ENCODE measurements at places on chromosomes 5 and 9.

DNA sequence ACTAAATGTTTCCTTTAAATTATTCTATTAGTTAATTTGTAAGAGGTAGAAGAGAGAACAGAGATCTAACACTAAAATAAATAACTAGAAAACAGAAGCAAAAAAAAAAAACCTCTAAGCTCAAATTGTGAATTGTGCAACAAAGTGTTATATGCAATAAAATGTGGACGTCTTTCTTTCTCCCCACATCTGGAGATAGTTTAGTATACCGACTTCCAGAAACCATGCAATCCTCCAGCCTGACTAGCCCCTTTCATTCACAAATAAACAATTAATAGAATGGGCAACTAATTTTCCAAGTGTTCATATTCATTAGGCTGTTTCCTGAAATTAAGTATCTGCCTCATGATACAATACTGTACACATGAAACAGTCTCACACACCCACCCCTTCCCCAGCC, 258.5 kb downstream of the BNC2 start:
- DNase-seq, result no peak

DNA sequence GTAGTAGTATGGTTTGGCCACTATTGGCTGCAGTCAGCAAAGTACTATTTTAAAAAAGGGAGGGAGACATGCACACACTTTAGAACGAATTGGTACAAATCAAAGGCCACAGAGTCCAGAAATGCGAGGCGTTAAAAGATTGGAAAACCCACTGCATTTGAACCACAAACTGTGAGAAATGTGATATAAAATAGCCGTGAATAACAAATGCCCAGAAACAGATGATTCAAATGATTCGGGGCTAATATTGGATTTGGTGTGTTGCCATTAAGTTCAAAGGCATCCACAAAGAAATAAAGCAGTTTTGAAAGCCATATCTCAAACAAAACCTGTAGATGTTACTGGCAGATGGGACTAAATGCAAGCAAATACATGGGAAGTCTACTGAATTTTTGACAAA, 140.9 kb upstream of the HMHB1 start:
- no peak for DNase-seq

- peak; percentile 69 for DNase-seq
These were observed 42.1 kb downstream of the CXXC5 start for GRCh38 chr5:139690064-139690802.

DNA sequence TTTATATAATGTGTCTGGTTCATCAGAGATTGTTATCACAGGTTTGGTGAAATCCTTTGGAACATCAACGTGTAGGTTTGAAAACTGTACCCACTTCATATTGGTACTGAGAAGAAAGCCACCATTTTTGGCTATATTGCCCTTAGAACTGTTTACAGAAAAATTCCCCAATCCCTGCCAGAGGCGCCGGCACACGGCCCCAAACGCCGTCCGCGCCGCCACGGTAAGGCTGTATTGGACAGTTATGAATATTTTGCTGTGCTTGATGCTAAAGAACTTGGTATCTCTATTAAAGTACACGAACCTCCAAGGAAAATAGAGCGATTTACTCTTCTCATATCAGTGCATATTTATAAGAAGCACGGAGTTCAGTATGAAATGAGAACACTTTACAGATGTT, 35.2 kb downstream of the DCAF10 start:
- DNase-seq, result no peak

DNA sequence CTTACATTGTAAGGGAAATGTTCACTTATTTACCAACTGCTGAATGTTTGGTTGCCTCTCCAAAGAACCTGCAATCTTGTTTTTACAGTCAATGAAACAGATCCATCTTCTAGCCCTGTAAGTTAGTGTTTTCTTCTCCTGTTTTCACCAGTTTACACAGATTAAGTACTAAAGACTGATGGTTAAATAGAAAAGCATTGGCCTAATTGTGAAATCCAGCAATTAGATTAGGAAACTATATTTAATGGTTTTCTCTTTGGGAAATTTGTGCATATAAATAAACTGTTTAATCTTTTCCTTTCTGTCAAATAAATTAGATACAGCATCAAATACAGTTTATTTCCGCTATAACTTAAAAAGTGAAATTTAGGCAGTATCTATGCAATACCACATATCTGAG, 247.9 kb upstream of the MEF2C start:
- DNase-seq, result no peak

GRCh38 chr9:24132244-24132643, 306.2 kb upstream of the ELAVL2 start:
- no peak for DNase-seq

DNA sequence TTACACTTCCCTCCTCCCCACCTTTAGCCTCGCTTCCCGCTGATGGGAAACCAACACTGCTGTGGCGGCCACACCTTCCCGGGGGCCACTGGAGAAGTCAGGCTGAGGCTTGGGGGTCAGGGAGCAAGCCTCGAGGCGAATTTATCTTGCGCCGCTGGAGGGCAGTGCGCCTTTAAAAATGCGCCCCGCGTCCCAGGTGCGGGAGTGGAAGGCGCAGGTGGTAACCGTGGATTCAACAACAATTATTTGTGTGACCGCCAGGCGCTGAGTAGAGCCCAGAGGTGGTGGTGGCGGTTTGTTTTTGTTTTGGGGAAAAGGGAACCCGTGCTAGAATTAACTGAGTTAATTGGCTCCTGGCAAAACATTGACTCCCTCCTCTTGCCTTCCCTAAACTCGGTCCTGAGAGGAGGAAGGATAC, 1.1 kb downstream of the CFAP77 start:
- peak; percentile 48 for DNase-seq

DNA sequence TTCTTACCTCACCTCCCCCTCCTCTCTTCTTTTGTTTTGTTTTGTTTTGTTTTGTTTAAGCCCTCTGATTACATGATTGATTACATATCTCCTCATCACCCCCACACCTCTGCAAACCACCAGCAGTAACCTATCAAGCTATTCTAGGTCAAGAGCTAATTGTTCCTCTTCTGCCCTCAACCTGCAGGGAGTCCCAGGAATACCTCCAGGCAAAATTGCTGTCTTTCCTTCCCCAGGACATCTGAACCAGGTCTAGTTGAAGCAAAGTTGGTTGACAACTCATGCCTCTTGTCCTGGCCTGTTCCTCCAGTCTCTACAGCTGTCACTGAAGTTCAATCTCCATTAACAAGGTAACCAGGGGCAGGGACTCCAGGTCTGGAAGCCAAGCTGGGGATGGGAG, 80.0 kb upstream of the PTGER4 start:
- DNase-seq, result no peak

- peak; percentile 13 for DNase-seq
These were observed 844.4 kb upstream of the CDH18 start for GRCh38 chr5:20832204-20833080.

- peak; percentile 33 for DNase-seq
These were observed 529 bp downstream of the CSNK1A1 start for GRCh38 chr5:149550594-149551226.

GRCh38 chr9:91894536-91894935, 55.5 kb downstream of the ROR2 start:
- no peak for DNase-seq

DNA sequence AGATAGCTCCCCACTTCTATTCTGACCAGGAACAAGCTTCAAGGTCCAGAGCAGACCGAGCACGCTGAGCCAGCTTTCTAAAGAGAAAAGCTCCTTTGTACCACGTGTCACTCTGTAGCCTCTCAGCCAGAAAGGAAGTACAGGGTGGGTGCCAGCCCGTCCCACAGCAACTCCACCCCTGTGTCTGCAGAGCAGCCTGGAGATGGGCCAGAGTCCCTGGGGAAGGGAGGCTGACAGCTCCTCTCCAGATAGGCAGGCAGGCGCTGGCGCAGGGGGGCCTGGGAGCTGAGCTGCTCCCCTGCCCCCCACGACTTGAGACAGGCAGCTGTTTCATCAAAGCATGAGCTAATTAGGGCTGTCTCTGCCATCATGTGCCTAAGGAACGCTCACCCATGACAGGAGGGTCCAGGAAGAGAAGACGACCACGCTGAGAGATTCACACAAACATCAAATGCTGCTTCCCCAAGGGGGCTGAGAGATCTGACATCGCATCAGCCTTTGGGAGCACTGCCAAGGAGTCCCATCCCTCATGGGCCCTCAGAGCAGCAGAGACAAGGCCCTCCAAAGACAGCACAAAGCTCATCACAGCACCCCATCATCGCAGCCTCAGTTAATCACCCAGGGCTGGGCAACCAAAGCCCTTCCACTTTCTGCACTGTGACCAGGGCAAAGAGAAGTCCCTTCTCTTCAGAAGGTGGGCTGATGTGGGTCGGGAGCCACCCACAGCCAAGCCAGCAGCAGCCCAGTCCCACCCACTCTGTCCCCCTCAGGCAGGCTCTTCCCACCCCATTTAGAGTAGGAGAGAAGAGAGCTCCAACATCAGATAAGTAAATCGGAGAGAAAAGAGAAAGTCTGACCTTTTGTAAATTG, 78.5 kb upstream of the LRRTM2 start:
- peak; percentile 89 for DNase-seq

- no peak for DNase-seq
These were observed 91.4 kb downstream of the TSSK1B start for GRCh38 chr5:113343343-113343742.

DNA sequence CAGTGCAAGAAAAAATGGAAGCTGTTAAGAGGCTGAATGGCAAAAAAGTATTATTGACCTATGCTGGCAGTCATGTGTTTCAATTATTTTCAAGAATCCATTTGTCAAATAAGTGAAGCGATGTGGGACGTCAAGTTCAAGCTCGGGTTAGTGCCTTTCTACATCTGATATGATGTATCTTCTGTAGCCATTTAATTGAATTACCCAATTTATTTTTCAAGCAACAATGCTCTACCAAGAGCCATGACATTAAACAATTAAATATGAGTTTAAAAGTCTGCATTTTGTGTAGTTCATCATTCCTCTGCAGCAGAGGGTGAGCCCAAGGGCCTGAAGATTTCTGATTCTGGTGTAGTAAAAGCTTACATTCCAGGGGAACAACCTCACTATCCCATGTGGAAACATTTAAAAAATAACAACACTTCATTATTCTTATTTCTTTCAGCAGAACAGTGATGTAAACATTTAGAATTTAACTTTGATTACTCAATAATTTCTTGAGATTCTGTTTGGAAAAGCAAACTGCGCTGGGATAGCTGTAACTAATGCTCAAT, 619.7 kb upstream of the ARRDC3 start:
- DNase-seq, result no peak

GRCh38 chr5:45171563-45171962, 362.8 kb downstream of the MRPS30 start:
- no peak for DNase-seq

DNA sequence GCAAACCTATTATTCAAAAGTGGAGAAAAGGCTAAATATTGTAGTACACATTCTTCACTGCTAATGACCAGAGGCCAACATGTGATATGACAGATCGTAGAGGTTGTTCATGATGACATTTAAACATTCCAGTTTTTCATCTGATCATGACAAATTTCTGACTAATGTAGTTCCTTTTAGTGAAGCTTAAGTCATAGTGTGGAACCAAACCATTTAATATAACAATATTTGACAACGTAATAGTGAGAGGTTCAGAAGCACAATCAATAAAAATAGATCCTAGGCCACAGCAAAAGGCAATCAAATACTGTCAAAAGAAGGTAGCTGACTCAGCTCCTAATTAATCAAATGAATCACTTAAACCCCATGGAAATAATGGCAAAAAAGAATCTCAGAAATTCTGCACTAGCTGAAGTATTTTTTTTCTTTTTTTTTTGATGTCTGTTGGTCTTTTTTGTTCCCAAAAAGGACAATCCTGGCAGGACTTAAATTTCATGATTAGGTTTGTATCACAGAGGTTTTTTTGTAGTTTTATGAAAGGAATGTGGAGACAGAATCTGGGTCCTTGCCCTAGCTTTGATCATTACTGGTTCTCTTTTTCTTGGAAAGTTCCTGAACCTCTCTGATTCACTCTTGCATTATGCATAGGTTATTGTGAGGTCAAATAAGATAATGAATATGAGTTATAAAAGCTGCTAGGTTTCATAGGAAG, 795.0 kb downstream of the DTWD2 start:
- DNase-seq, result no peak

DNA sequence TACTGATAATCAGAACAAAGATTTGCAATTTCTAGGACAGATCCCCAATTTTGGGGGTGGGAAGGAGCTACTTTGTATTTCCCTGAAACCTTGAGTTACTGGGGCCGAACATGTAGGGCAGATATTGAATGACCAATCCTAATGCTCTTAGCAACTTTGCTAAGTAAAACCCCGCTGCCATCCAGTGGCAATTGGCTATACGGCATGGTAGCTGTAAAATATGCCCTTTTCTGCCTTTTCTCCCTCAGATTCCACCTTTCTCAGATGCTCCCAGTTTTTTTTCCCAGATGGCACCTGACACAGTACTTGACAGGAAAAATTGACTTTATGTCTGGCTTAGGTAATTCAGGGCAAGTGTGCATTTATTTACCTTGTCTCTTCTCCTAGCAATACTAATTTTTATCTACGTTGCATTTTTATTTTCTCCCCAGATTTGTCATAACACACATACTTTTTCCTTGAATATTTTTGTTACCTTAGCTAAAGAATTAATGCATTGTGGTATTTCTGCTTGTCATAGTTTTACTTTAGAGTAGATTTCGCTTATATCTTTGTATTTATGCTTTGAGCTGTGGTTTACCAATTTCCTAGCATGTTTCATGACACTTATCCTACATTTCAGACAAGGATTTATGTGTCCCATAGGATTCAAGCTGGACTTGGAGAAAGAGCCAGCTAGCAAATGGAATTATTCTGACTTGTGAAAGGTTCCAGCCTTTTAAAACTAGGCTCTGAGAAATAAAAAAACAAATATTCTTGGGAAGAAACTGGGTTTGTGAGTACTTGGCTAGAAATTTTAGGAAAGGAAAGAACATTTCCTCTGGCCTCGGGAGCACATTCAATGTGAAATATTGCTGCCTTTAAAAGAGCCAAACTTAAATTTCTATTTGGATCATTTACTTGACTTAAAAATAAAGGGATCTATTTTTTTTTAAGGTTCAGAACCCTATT, 37.4 kb downstream of the PIK3R1 start:
- peak; percentile 79 for DNase-seq

- DNase-seq, result no peak
These were observed 715.5 kb downstream of the TLR4 start for GRCh38 chr9:118419676-118420075.

DNA sequence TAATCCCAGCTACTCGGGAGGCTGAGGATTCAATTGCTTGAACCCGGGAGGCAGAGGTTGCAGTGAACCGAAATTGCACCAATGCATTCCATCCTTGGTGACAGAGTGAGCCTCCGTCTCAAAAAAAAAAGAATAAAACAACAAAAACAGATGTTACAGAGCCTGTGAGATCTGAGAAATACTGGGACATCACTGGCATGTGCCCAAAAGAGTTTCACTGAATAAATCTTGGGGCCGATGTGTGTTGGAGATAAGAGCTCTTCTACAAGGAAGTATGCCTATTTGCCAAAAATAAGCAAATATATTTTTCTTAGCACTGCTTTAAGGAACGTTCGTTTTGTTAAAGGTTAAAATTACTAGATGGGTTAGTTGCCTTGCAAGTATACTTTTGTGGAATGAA, 55.1 kb downstream of the KIAA1958 start:
- DNase-seq, result no peak

All from femur (tissue), 1 donor.